ENCODE measurements at places on chromosomes 16 and 17.

DNA sequence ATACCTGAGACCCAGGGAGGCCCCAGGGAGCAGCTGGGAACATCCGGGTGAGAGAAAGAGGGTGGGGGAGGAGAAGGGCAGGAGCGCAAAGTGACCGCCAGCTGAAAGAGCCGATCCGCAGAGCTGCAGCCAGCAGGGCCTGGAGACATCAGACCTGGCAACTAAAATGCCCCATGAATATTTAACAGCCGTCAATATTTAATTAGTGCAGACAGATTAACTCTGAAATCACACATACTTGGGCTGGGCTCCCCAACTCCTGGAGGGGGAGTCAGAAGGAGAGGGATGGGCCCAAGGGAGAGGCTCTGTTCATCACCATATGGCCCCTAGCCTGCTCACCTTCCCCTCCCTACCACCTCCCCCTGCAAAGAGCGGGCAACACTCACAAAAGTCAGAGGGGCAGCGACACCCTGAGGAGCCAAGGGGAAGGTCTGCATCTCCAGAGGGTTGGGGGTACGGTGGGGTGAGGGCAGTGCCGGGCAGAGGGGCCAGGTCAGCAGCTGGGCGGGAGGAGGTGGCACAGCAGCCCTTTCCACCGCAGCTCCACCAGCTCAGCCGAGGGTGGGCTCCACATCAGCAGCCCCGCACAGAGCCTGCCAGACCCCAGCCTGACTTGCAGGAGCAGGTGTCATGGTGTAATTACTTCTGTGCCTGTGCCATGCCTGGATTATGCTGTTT, 61.9 kb upstream of the CCL1 start:
- DNase-seq, result no peak

DNA sequence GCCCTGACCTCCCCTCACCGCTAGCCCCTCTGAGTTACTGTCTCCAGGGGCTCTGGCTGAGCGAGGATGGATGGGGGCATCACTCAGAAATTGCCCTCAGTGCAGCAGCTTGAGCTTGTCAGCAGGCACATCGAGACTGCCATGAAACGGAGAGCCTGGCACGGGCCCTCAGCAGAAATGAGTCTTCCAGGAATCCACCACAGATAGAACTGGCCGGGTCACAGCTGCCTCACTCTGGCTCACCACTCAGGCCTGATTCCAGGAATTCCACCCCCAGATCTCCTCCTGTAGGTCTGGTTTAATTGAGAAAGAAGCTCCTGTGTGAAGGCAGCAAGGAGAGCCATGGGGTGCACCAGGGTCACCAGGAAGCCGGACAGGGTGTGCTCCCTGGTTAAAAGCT, 85.5 kb downstream of the GSG1L start:
- no peak for DNase-seq

DNA sequence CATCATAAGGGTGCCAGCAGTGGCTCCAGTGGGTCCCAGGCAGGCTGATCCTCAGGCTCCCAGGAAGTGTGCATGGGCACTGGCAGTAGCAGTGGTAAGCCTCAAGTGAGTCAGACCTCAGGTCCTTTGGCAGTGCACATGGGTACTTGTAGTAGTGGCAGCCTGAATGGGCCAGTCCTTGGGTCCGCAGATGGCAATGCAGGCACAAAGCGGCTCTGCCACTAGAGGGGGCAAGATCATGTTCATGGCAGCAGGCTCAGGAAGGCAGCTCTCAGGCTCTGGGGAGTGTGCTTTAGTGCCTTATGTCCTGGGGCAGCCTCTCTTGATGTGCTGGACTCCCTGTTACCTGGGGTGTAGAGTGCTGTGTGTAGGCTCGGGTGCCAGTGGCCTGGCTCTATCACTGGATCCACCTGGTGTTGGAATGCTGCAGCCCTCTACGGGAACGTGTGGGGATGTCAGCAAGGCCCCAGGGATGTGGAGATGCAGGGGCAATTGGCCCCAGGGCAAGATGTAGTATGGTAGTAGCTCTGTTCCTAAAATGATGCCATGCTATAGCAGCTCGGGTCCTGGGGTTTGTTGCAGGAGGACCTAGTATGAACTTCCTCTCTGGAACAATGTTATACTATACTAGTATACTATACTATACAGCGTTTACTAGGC, 11.0 kb downstream of the ACSM3 start:
- peak; percentile 35 for DNase-seq

DNA sequence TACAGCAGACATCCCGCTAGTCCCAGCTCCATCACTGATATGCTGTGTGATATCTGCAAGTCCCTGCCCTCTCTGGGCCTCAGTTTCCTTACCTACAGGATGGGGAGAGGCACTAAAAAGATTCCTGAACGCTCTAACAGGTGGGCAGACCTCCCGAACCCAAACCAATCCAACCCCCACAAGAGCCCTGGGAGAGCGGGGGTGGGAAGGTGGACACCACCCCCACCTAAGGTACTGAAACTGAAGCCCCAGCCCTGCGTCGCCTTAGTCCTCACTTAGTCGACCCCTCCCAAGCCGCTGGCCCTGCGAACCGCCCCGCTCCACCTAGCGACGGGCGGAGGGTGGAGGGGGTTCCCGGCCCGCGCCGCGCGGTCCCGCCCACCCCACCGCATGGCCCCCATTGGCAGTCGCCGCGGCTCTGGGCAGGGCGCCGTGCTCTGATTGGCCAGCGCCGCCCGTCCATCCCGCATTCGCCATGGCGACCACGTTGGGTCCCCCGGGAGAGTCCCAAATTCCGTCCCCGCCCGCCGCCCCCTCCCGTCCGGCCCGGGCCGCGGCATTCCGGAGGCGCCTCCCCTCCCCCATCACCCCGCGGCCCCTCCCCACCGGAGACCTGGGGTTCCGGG, 578 bp downstream of the CCDC102A start:
- peak; percentile 12 for DNase-seq

All from NCI-H1930 (cell line).